Anterior cingulate cortex (tissue), 58 donors: ENCODE measurements at places on chromosomes 4 and X.

DNA sequence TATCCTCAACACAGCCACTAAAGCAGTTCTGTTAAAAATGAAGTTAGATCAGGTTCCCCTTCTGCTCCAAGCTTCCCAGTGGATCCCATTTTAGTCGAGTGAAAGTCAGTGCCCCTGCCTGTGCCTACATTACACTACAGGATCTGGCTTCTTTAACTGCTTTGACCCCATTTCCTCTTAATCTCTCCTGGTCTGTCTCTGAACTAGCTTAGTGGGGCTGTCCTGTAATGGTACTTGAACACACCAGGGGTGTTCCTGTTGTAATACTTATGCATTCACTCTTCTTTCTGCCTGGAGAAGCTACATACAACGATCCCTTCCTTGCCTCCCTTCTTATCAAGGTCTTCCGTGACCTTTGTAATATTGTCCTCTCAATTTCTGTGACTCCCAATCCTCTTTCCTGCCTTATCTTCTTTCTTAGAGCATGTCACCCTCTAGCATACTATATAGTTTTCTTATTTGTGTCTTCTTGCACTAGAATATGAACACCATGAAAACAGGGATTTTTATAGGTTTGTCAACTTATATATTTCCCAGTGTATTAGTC, 16.7 kb downstream of the ARSJ start:
- no peak for DNase-seq

- DNase-seq = no peak
Observed at GRCh38 chrX:39728852-39729598, 368.7 kb downstream of the BCOR start.

GRCh38 chr4:174538876-174539250, 16.6 kb upstream of the HPGD start:
- no peak for DNase-seq

- no peak for DNase-seq
Observed at GRCh38 chr4:48483777-48484493, 792 bp downstream of the SLC10A4 start.

- no peak for DNase-seq
Observed at GRCh38 chrX:20434986-20435385, 168.3 kb upstream of the RPS6KA3 start.
